CD8-positive, alpha-beta memory T cell (primary cell): ENCODE measurements at places on chromosomes 1 and 21. TPM values are rescaled to one million over a fixed set of nuclear protein-coding genes. Genes with fewer than 3 reads are reported as not detected.

DNA sequence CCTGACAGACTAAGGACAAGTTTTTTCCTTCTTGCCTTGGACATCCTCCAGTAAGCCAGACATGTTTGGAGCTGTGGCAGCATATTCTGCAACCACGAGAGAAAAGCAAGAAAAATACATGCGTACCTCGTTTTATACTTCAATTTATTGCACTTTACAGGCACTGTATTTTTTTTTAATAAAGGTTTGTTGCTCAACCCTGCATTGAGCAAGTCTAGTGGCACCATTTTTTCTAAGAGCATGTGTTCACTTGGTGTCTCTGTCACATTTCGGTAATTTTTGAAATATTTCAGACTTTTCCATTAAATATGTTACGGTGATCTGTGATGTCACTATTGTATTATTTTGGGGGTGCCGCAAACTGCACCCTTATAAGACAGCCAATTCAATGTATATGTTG, 2.1 kb upstream of the SSX2IP start:
- H3K27ac ChIP-seq = peak overlapping the region; percentile 58
- H3K36me3 ChIP-seq = no peaks in the 10 kb centered on the region
- peaks cover 36% of the 10 kb centered on the region for H3K4me1 ChIP-seq

Gene TNN
- total RNA-seq = not detected

GRCh38 chr1:182716740-182717720, 32.6 kb upstream of the RGS8 start:
- H3K4me3 ChIP-seq = no peak overlapping the region
- H3K36me3 ChIP-seq = no peaks in the 10 kb centered on the region
- DNase-seq = no peak
- no peaks in the 10 kb centered on the region for H3K27me3 ChIP-seq
- H3K27ac ChIP-seq = no peak overlapping the region

Gene TEX35
- total RNA-seq = not detected

Gene PRAMEF13
- total RNA-seq = not detected

Gene BEND5
- 1.1 TPM for total RNA-seq

Gene DNAJC6
- total RNA-seq = 5.1 TPM

Gene TFF2
- not detected for total RNA-seq

DNA sequence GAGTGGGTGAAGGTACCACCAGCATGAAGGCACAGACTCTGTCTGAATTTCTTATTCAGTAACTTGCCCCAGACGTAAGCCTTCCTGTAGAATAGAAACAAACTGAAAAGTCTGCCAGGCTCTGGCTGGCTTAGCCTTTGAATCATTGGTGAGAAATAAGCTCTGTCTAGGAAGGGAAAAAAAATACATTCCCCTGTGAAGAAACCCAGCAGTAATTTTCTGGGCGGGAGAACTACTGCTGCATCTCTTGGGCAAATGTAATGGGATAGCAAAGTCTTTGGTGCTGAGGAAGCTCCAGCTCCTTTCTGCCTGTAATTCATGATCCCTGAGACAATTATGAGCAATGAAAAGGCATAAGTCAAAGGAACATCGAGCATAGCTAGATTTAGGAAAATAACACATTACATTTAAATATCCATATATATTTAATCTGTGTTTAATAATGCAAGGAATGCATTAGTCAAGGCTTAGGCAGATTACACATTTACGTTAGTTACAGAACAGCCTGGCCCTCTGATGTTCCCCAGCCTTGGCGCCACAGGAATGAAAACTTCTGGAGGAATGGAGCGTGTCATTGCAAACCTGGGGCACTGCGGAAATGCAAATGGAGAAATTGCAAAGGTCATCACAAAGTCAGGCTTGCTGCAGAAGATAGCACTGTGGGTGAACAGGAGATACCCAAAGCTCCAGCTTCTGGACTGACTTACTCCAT, 216.3 kb upstream of the CAMK1G start:
- H3K36me3 ChIP-seq = no peaks in the 10 kb centered on the region
- H3K4me1 ChIP-seq = no peaks in the 10 kb centered on the region
- H3K27ac ChIP-seq = no peak overlapping the region
- H3K27me3 ChIP-seq = no peaks in the 10 kb centered on the region
- no peak overlapping the region for H3K4me3 ChIP-seq
- no peak for DNase-seq

- H3K36me3 ChIP-seq = no peaks in the 10 kb centered on the region
- H3K4me3 ChIP-seq = no peak overlapping the region
- no peaks in the 10 kb centered on the region for H3K27me3 ChIP-seq
- no peaks in the 10 kb centered on the region for H3K4me1 ChIP-seq
Measured at GRCh38 chr1:225814381-225814780, 4.5 kb downstream of the EPHX1 start.

Gene WDR64
- total RNA-seq = not detected
